ENCODE measurements at places on chromosomes 3 and 15.

GRCh38 chr3:37197810-37198371 is 23.5 kb upstream of the LRRFIP2 start:
- no peak for DNase-seq

DNA sequence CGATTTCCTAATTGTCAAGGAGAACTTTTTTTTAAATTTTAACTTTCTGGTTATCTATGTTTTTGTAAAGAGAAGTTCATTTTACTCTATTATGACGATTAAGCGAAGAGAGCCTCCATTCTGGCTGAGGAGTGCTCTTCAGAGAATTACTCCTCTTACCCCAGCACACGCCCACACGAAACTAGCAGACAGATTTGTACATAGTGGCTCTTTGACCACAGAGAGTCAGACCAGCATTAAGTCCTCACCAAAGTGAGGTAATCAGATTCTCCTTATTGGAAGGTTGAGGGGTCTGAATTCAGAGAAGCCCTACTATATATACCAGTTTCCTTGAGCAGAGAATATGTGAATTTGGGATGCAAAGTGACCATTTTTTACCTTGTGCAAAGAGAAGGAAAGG is 204.8 kb upstream of the TSC22D2 start:
- no peak for DNase-seq

DNA sequence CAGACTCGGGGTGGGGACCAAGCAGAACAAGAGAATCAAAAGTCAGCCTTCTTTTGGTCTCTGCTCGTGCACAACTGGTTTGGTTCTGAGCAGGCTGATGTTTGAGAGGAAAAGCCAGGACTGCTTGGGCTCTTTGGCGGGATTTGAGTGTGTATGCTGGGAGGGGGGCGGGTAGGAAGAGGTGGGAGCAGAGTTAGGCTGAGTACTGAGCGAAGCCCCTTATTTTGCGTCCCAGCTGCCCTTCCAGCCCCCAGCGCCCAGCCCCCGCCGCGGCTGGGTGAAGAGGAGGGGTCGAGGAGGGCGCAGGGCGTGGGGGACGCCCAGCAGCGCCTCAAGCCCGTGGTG is 153.5 kb upstream of the GOLIM4 start:
- DNase-seq, result no peak

DNA sequence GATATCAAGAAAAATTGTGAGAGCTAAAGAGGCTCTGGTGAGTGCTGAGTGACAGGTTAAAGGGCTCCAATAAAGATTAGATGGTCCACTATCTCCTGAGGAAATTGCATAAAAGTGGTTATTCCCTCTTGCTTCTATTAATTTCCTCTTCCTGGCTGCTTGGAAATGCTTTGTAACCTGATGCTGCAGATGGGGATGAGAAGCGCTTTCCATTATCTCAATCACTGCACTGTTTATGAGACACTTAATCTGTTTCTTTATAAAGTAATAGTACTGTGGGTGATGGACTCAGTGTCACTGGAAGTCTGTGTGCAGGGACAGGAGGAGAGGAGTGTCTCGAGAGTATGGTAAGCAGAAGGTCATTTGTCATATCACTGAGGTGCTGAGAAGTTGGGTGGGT is 305.3 kb downstream of the EPHB1 start:
- DNase-seq, result no peak

GRCh38 chr3:194579091-194579606 is 54.1 kb downstream of the TMEM44 start:
- no peak for DNase-seq

- no peak for DNase-seq
These were observed 228.9 kb upstream of the MRPL3 start for GRCh38 chr3:131731709-131732108.

DNA sequence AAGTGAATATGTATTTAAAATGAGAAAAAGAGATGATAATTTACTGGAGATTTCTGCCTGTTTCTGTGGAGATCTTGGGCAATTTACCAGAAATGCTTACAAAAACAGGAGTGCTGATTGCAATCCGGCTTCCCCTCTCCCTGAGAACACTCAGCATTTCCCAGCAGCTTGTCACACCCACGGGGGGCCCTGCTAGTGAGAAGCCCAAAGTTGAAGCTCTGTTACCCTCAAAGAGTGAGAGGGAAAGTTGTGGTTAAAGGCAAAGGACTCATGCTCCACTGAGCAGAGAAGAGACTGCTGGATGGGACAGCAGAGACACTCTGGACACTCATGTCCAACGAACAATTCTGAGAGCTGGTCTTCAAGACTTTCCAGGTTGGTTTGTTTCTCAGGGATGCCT is 2.9 kb downstream of the MCTP2 start:
- DNase-seq, result no peak

DNA sequence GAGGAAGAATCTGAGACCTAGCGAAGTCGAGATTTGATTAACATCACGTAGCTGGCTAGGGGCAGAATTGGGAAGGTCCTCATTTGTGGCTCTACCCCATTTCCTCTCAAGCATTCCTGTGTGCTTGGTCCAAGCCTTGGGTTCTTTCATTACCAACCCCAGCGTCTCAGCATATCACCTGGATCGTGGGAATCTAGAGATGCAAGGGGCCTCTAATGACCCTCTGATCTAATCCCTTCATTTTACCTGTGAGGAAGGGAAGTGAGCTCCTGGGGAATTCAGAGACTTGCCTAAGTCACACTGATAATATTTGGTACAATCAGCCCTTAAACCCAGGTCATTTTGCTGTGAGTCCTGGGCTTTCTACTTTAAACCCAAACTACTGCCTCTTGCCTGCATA is 2.0 kb downstream of the GPR87 start:
- DNase-seq, result no peak

Data from activated CD4-positive, CD25-positive, alpha-beta regulatory T cell (primary cell).